ENCODE measurements at places on chromosomes 1 and 21.

DNA sequence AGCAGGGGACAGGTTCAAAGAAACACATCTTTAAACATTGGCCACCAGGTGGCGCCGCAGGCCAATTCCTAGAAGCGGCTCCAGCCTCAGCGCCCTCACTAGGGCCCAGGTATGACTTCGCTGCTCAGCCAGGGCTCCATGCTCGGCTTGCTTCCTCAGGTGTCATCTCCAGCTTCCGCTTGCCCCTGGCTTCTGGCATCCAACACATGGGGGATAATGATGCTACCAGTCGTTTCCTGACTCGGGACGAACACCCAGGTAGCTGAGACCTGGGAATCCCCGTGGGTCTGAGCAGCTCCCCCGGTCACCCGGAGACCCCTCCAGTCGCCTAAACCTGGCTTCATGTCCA is 8.5 kb upstream of the MEX3A start:
- peak; percentile 76 for DNase-seq

DNA sequence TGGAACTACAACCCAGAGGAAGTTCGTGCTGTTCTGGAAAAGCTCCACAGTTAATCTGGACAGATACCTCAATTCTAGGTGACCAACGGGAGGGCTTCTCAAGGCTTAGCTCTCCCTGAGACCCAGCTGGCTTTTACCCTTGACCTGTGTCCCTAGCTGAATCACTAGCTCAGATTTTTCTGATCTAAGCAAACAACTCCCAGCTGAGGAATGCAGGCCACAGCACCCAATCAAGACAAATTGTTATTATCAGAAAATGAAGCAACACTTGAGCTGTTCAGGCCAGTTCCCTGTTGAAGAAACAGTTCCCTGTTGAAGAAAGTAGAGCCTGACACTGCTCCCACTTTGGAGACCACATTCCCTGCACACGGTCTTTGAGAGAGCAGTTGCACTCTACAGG is 16.0 kb downstream of the DIO1 start:
- no peak for DNase-seq

DNA sequence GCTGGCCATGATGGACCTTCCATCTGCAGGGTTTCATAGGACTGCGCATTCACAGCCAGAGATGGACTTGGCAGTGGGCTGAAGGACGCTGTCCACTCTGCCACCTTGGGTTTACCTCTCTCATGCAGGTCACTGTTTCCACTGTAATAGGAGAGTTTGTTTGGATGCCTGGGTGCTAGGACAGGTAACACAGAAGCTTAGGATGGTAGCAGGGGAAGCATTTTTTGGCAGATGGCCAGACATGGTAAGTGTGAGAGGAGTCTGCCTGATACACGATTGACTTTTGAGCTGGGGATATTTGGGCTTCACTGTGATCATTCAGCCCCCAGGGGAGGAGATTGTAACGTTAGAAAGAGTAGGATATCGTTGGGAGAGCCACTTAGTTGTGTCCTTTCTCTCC is 11.8 kb downstream of the PSEN2 start:
- no peak for DNase-seq

DNA sequence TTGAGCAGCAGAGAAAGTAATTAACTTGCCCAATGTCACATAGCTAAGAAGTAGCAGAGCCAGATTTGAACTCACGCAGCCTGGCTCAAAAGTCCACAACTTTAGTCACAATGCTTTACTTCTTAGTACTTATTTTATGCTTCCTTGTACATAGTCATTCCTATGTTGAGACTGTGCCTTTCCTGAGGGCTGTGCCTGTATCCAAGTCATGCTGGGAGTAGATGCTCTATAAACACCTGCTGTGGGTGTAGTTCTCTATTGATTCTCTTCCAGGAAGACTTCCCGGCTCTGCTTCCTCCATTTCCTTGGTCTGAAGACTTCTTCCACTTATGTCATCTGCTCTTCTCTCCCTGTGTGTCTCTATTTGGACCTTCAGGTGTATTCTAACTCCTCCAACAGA is 16.6 kb downstream of the IQGAP3 start:
- no peak for DNase-seq

- no peak for DNase-seq
Measured at GRCh38 chr1:213154056-213154685, 103.1 kb downstream of the RPS6KC1 start.

DNA sequence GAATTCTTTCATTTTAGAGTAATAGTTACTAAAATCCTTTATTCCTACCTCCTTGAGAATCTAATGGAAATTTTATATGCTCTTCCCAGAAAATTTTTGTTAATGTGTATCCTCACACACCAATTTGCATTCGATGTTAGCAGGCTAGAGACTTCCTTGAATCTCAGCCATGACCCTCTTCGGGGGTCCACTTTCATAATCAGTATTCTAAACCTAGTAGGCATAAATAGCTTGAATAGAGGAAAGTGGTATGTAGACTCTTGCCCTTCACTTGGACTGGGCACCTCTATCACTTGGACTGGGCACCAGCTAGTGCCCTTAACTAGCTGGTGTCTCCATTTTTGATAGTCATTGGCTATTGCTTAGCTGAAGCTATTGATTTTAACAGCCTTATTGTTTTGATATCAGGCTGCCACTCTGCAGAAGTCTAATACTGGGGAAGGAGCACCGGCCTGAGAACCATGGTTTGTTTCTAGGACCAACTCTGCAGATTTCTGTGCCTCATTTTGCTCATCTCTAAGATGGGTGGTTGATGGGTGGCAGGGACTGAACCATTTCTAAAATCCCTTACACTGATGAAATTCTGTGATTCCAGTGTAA is 42.8 kb downstream of the MRPL39 start:
- no peak for DNase-seq

GRCh38 chr1:219897914-219898313 is 30.4 kb downstream of the SLC30A10 start:
- DNase-seq, result no peak

DNA sequence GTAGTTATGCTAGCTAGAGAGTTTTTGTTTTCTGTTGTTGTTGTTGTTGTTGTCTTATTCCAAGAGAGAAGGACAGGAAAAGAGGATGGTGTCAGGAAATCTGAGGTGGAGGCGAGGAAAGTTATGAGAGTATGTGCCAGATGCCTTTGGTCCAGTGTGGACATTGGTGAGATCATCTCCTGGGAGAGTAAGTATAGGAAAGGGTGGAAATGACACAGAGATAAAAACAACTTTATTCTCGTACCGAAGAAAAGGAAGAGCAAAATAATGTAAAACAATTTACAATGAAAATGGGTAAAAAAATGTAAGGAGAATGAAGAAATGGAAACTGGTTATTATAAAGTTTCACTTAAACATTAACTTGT is 97.4 kb upstream of the ADGRL2 start:
- DNase-seq, result no peak
